ENCODE measurements at places on chromosomes 3 and 15.

- no peak for DNase-seq
Observed at GRCh38 chr15:78641102-78641748, at the start of gene CHRNB4. TSS of gene CHRNB4 (minus strand) at chr15:78641210. CDS start at chr15:78641133, 77 bp downstream.

DNA sequence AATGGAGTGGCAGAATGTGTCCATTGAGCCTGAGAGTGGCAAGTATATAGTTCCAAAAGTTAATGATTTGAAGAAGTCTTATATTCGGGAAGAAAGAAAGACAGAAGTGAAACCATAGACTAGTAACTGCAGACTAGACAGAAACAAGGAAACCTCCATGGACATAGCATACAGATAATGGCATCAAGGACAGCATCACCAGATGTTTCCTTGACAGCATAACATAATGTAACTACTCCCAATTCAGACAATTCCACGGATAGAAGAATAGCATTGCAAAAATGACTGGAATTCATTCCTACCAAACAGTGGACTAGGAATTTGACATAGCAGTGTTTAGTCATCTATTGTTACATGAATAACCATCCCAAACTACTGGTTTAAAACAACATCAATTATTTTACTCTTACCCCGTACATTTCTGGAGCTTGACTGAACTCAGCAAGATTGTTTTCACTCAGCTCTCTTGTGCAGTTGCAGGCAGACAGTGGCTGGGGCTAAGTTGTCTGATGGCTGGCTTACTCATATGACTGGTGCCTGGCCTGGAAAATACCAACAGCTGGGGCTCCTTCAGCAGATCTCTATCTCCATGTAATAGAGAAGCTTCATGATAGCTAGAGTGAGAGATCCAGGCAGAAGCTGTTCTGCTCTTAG, 109.7 kb upstream of the GADL1 start:
- DNase-seq: no peak

- DNase-seq: no peak
Observed at GRCh38 chr3:165523801-165524200, 313.4 kb downstream of the BCHE start.

DNA sequence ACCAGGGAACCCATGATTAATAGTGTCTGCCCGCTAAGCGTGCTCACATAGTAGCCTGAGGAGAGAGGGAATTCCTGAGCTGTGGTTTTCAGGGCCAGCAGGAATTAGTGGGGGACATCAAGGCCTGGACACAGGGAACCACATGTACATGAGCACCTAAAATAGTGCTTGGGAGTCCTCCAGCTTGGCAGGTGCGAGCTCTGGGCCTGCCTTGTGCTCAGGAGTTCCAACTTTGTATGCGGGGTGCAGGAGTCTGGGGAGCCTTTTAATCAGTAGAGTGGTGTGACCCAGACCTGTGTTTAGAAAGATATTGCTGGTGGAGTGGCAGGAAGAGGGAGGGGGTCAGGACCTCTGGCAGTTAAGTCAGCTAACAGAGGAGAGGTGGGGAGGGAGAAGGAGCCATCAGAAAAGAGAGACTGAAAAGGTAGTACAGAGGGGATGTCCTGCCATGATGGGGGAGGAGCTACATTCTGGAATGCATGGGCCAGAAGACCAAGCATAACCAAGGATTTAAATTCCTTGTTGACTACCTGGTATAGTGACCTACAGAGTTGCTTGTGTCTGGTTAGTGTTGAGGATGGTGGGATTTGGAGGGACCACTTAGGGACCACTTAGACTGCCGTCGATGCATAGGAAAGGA, 1.9 kb downstream of the DAG1 start:
- DNase-seq: no peak

- no peak for DNase-seq
Observed at GRCh38 chr3:11379238-11379823, 107.1 kb downstream of the ATG7 start.

GRCh38 chr15:82809308-82810060, at the start of gene WHAMM:
TSS of gene WHAMM (plus strand) at chr15:82809628. CDS start at chr15:82809727, 99 bp downstream.
- peak; percentile 94 for DNase-seq

GRCh38 chr3:90011131-90011530, 903.7 kb downstream of the EPHA3 start:
- no peak for DNase-seq

- no peak for DNase-seq
Observed at GRCh38 chr15:77127626-77128025, 56.7 kb upstream of the TSPAN3 start.

DNA sequence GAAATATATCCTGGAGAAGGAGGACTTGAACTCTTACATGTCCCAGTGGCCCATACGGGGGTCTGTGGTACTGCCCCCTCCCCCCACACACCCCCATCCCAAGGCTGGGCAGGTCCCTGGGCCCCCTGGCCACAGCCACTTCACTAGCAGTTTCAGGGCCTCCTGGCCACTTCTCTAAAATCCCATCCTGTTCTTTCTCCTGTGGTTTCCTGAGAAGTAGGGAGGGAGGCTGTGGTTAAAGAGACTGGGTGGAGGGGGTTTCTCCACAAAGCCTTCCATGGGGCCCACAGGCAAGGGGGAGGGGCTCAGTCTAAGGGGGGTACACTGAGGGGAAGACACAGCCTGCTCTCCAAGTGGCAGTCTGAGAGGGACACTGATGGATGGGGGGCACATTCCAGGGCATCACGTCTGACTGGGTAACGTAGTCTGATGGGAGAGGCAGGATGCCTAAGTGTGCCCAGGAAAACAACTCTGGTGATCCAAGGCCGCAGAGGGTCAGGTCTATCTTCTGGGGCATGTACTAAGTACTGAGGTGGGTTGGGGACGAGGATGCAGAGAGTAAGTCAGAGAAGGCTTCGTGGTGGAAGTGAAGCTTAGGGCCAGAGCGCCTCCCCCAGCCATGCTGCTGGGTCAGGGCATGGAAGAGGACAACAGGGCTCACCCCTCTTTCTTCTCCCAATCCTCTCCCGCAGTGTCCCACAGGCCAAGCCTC, 48.0 kb upstream of the C15orf39 start:
- DNase-seq: no peak

GRCh38 chr3:53234841-53235232, 21.0 kb downstream of the TKT start:
- no peak for DNase-seq

DNA sequence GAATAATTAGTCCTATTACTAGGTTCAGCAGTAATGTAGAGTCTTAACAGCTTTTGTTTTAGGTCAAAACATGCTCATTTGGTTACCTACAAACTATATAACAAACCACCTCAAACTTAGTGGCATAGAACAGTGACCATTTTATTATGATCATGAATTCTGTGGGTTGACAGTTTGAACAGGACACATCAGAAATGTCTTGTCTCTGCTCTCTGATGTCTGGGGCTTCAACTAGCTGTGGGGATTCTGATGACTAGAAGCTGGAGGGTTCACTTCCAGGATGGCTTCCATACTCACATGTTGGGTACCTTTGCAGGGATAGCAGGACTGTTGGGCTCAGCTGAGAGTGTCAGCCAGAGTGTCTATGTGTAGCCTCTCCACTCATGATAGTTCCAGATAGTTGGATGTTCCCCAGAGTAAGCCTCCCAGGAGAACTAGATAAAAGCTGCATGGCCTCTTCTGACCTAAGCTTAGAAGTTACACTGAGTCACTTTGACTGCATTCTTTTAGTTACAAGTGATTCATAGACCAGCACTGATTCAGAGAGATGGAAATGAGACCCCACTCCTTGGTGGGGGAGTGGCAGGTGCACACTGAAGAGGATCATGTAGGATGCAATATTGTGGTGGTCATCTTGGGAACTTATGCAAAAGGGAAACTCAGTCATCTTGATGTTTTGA, 32.6 kb downstream of the PLCL2 start:
- no peak for DNase-seq

DNA sequence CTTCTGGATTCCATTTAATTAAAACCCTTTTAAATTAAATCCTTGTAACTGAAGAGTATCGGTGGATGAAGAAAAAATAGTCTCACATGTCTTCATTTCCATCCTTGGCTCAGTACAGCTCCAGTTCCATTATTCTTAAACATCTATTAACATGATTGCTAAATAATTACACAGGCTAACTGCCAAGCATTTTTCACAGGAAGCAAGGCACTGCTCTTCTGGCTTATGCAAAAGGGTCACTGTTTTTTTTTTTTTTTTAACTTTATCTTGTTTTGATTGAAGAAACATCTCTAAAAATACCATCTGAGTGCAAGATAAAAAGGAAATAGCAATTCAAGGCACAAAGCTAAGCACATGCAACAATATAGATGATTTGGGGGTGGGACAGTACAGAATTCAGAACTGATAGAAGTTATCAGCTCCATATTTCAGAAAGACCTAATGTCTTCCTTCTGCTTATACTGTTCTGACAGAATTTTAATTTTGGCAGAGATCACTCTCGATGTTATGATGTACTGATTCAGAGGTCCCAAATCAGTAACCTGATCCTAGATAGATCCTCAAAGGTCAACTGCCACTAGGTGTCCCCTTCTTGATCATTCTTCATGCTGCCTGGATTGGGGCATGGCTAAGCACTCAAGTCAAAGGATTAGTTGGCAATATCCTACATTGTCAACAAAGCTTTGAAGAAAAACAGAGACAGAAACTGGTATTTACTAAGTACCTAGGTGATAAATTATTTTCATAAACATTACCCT, 57.8 kb upstream of the ACTC1 start:
- no peak for DNase-seq

DNA sequence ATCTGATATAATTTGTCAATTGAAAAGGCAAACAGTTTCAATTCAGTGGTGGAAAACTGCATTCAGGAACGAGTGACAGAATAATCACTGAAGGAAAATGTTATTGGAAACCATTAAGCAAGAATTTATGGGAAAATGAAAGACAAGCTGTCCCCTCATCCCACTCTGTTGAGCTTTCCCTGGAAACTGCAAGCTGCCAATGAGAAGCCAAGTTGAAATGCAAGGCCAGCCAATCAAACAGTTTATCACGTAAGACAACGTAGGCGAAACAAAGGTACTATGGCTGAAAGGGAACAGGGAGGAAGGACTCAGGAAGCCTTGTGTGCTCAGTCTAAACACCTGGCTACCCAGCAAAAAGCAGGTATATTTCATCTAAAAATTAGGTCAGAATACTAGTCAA, 187.9 kb upstream of the ATP10A start:
- DNase-seq: no peak

GRCh38 chr15:99729920-99730319, 3.3 kb downstream of the LYSMD4 start:
- DNase-seq: no peak

- DNase-seq: no peak
Observed at GRCh38 chr3:67678665-67679064, 24.3 kb upstream of the SUCLG2 start.

- DNase-seq: no peak
Observed at GRCh38 chr3:105997800-105998526, 129.2 kb upstream of the CBLB start.

GRCh38 chr15:87764461-87765240, 491.9 kb downstream of the NTRK3 start:
- DNase-seq: no peak

DNA sequence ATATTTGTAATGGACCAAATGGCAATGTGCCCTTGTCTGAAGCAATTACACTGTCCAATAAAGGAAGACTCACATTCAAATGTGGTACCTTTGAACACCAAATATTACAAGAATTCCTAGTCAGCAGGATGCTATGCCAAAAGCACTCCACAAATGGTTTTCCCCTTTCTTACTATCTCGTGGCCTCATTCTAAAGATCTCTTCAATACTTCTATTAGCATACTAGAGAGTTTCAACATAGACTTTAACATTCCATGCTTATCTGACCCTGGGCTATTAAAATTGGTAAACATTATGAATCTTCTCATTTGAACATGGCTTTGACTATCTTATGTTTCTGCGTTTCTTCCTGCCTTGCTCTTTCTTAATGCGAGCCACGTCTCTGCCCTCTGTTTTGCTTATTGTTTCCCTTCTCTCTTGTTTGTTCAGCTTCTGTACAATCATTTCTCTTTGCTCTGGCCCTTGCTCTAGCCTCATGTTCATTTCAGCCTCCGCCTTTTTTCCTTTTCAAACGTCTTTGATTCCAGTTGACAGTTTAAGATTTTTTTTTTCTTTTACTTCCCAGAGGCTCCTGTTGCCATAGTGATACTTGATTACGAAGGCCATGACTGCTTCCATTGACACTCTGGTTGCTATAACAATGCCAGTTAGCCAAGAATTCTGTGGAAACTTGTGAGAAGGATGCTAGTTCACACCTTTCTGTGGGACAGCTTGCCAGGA, 49.5 kb upstream of the SLC9A9 start:
- DNase-seq: no peak

- no peak for DNase-seq
Observed at GRCh38 chr3:33941804-33942203, 143.4 kb downstream of the PDCD6IP start.

DNA sequence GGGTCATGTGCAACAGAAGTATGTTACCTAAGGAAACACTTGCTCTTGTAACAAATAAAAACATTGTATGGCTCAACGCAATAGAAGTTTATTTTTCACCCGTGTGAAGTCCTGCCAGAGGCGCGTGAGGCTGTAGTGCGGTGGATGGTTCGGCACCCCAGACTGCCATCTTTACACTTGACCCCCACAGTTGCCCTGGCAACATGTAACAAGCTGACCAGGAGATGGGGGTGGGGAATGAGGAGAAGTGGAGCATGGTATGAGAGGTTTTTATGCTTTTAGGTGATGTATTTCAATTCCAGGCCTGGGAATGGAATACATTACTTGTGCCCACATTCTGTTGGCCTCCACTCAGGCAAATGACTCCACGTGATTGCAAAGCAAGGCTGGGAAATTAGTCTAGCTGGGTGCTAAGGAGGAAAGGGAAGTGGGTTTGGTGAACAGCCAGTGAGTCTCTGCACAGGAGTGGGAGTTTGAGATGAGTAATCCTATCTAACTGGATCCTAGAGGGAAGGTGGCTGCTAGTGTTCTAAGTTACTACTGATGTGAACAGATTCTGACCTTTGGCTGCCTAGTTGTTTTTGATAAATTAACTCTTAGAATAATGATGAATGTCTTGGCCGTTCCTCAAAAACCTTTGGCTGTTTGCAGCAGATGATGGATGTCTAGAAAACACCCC, 33.8 kb upstream of the GREM1 start:
- no peak for DNase-seq

DNA sequence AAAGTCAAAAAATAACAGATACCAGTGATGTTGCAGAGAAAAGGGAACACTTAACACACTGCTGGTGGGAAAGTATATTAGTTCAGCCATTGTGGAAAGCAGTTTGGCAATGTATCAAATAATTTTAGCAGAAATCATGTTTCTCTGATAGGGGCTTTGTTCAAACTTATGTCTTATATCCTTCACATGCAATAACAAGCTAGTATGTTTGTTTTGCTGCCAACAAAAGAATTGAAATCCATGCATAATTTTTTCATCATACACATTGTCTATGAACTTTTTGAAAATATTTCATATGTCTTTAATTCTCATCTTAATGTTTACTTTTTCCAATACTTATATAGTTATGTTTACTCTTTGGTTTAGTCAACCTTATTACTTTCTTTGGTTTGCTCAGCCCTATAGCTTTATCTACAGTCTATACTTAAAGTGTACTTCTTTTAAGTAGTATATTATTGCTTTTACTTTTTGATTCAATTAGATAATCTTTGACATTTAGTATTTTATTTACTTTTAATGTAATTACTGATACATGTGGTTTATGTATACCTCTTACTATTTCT, 639.6 kb upstream of the CBLB start:
- no peak for DNase-seq

All from effector CD4-positive, alpha-beta T cell (primary cell).